ENCODE measurements at places on chromosomes 13 and 19.

GRCh38 chr19:10334588-10335351 lies 1.4 kb upstream of the RAVER1 start:
- DNase-seq = peak; percentile 60

DNA sequence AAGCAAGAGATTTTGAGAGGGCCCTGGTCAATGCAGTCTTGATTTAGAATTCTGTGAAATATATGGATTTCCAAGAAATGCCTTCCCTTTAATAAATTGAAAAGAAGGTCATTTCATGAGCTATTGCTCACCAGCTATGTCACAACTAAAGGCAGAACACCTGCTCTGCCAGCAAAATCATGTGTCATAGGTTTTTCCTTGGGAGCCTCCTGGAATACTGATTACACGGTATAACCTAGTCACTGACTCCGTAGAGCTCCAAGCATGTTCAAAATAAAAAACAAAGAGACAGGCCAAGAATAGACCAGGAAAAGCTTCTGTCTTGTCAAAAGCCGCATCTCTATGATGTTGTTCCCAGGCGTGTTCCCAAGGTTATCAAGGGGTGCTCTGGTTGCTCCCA lies 45.5 kb downstream of the HSPH1 start:
- no peak for DNase-seq

DNA sequence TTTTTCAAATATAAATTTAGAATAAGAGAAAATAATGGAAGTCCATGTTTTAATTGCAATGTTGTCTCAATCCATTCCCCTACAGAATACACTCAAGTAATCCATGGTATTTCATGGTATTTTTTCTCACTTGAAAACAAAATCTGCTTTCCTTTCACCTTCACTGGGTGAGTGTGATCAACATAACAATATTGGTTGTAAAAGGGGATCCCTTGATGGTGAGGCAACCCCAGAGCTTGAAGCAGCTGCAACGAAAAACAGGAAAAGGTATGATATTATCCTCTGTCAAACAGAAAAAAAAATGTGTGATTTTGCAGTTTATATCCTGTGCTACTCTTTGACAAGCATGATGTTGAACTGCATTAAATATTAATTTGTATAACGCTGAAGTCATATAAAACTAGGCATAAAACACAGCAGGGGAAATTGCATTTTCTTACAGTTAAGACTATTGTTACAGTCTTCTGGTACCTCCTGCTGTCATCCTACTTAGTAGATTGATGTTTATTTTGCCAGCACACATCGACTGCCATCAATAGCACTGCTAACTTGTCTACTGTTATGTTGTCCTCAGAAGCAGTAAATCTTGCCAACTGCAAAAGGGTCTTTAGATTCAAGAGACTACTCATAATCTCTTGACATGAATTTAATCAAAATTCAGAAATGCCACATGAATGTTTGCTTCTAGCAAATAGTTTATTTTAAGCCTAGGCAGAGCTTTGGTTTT lies 373.1 kb upstream of the MIR17HG start:
- DNase-seq = no peak

DNA sequence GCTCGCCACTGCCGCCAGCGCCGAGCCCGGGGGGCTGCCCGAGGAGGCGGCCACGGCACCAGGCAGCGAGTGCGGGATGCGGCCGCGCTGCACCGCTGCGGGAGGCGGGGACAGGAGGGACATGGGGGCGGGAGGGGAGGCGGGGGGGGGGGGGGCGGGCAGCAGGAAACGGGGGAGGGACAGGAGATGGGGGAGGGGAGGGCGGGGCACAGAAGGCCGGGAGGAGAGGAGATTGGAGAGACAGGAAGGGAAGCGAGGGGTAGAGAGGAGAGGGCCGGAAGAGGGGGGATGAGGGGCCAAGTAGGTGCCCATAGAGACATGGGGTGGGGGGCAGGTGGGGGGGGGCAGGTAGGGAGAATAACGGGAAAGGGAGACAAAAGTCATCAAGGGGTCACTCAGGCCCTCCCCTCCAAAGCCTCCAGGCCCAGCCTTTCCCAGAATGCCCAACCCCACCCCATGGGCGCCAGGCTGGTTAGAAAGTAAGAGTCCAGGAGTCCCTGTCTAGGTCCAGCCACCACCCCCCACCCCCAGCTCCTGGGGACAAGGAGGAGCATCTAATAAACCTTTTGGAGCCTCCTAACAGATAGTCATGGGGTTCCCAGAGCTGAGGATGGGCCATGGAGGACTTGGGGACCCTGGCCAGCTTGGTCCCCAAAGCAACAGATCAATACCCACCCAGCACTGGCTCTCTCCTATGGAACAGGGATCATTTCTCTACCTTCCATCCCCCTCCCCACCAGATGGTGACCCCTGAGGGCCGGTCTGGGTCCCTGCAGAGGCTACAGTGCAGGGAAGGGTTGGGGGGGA lies 9.5 kb downstream of the NR2F6 start:
- no peak for DNase-seq

GRCh38 chr19:44341794-44342193 lies 14.7 kb downstream of the ZNF112 start:
- no peak for DNase-seq

DNA sequence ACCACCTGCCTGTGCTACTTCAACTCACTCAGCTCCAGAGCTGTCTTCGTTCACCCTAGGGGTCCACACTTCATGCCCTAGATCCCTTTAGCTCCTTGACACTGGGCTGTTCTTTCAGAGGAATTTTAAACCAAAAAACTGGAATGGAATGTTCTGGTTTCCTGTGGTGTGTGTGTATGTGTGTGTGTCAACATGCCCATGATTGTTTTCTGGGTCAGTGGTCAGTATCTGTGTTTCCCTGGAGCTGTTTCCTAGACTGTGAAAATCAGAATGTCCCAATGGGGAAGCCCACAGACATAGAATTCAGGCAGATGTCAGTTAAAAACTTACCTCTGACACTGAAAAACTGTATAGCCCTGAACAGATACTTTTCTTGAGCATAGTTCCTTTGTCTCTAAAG lies 1.3 kb downstream of the PMIS2 start:
- DNase-seq = no peak

GRCh38 chr19:50258918-50259372 lies 55.5 kb downstream of the MYH14 start:
- DNase-seq = no peak

- DNase-seq = no peak
Observed at GRCh38 chr19:33000510-33000909, 28.5 kb downstream of the FAAP24 start.

DNA sequence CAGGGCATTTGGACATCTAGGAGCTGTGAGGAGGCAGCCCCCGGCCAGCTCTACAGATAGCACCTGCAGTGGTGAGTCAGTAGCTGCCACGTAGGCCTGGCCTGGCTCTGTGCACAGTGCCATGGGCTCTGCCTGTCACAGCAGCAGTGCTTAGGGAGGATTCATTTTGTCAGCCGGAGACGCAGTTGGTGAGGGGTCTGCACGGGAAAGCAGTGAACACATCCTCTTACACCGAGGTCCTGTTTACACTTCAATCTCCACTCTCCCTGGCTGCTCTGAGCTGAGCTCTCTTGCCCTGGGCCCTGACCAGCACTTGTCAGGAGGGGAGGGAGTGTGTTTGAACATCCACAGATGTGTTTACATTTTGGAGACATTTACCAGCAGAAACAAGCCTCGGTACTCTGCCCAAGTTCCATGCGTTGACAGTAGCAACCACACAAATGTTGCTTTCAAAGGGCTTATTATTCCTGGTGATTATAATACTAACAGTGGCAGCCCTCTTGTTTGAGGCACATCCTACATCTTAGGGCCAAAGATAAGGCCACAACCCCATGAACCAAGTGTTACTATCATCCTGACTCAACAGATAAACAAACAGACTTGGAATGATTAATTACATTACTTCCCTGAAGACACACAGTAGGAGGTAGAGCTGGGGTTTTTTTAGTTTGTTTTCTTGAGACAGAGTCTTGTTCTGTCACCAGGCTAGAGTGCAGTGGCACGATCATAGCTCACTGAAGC lies 148.9 kb downstream of the USP12 start:
- DNase-seq = no peak

DNA sequence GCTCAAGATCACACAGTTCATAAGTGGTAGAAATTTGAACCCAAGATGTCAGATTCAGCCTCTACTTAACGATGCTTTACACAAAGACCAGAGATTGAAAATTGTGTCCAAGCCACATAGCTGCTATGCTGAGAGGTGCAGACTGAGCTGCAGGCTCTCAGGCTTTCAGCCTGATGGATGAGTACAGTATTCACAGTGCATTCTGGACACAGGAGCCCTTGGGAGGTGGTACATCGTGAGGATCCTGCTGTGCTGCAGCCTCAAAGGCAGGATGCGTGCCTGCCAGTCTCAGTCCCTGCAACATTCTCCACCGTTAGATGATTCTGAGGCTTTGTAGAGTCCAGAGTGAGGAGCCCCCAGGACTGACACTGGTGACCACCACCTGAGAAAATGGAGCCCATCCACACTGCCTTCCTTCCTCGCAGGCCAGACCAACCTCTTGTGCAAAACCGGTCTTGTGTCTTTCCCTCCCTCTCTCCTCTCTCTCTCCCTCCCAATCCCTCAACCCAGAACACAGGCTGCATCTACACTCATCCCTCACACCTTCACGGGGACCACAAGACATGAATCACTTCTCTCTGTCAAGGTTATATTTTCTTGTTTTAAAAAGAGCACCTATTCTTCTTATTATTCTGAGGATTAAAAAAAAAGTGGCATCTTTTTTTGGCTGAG lies 203.4 kb upstream of the ZNF507 start:
- DNase-seq = no peak

- DNase-seq = no peak
Observed at GRCh38 chr19:35963514-35963913, 27.3 kb downstream of the LRFN3 start.

DNA sequence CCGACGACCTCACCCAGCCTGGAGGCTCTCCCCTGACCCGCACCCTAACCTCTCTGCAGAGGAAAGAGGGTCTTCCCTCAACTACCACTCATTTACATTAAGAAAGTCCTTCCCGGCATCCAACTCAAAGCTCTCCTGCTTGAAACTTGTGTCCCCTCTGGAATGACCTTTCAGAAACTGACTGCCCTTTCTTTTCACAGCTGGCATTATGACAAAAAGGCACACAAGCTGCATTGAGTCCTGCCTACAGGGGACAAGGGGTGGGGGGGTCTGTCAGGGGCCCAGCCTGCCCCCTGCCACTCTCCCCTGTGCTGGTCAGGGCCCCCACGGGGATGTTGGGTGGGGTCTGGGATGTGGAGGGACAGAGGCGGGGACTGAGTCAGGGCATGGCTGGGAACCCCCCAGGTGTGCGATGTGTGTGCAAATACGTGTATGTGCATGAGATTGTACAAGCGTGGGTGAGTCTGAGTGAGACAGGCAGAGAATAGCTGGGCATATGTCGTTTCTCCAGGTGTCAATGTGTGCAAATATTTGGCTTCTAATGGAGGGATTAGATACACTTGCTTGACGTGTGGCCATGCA lies 2.0 kb downstream of the COL5A3 start:
- no peak for DNase-seq

DNA sequence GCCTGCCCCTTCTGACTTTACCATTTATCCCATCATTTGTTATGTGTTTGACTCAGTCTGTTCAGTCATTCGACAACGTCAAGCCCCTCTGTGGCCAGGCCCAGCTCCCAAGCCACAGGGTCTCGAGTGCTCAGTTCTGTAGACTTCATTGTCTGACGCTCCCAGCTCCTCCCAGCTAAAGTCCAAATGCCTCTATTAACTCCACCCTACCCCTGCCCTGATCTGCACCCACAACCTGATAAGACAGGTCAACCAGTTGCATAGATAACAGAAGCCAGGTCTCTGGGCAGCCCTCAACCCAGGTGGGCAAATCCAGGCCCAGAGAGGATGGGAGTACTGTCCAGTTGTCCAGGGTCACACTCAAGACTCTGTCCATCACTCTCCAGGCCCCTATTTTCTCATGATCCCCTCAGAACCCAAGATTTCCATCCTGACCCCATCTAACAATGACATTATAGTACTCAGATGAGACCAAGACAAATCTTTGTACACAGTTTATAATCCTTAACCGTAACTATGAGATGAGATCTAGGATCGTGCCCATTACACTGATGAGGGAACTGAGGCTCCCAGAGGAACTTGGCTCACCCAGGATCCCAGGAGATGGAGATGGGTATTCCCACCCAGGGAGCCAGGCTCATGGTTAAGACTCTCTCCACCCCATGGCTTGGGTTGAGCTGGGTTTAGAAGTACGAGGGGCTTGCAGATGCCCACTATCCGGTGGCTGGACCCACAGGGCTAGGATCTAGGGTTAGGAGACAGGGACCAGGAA lies 1.1 kb downstream of the TM6SF2 start:
- DNase-seq = no peak

GRCh38 chr19:29478578-29479565 lies 46.9 kb upstream of the VSTM2B start:
- peak; percentile 70 for DNase-seq

DNA sequence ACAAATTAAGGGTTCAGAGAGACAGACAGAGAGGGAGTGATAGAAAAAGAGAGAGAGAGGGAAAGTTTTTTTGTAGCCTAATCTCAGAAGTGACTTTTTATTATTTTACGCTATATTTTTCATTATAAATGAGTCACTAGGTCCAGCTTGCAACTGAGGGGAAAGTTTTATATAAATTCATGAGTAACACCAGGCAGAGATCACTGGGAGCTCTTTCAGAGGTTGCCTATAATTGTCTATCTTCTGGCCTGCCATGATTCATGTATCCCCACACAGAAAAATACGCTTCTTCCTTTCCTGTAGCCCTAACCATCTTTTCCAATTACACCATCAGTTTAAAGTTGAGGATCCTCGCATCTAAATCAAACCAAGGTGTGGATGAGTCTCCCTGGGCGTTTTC lies 467.9 kb downstream of the SLITRK1 start:
- DNase-seq = no peak

DNA sequence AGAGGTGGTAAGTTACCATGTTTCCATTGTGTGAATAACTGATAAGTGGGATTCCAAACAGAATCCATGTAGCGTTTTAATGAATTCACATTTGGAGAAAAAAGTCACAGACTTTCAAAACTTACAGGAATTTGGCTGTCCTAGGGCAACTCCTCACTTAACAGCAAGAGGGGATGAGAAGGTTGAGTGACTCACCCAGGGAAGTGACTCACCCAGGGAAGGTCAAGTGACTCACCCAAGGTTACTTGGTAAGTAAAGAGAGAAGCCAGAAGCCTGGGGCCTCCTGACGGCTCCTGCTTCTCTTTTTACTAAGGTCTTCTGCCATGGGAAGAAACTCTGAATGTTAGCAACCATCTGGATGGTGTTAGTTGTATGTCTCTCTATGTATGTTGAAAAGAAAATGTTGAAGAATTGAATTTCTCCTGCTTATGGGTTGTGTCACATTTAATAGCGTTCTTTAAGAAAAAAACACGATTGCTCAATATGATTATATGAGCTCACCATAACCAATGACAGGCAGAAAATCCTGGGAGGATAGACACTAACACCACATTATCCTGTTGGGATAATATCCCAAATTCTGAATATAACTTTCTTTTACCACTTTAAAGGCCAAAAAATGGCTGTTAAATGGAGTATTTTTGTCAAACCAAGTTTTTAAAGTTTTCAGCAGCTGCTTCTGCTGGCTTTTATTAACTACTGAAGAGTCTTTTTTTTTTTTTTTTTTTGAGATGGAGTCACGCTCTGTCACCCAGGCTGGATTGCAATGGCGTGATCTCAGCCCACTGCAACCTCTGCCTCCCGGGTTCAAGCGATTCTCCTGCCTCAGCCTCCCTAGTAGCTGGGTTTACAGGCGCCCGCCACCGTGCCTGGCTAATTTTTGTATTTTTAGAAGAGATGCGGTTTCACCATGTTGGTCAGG lies 195.6 kb downstream of the GGACT start:
- no peak for DNase-seq
